ENCODE measurements at places on chromosomes 2 and 18. TPM values are rescaled to one million over a fixed set of nuclear protein-coding genes. Genes with fewer than 3 reads are reported as not detected.

DRC1 gene
- 0.07 TPM for total RNA-seq

RTKN gene
- total RNA-seq = 107 TPM

SIGLEC15 gene
- not detected for total RNA-seq

MAP3K20 gene
- 19.8 TPM for total RNA-seq

PLGLB1 gene
- 0.20 TPM for total RNA-seq

IL37 gene
- total RNA-seq = not detected

LIMS4 gene
- 1.1 TPM for total RNA-seq

POTEI gene
- 0.48 TPM for total RNA-seq

SH3YL1 gene
- 13.0 TPM for total RNA-seq

UPP2 gene
- total RNA-seq = not detected

MYCN gene
- total RNA-seq = not detected
